ENCODE measurements at places on chromosomes 13 and 19. TPM values are rescaled to one million over a fixed set of nuclear protein-coding genes. Genes with fewer than 3 reads are reported as not detected.

GRCh38 chr13:52933099-52933498, 84.7 kb upstream of the PCDH8 start:
- no peak for DNase-seq

DNA sequence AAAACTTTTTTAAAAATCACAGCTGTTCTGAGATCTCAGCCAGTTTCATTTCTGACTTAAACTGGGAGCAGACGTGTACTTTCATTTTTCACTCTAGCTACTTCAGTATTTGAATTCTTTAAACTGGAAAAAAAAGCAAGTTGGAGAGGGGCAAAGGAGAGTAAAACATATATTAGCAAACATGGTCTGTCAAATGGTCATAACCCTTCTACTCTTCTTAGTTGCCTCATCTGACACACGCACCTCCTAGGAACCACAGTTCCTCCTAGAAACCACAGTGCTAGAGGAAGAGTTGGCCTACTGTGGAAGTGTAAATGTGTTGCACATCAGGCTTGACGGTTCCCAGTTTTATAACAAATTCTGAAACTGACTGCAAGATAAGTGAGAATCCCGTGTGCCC, 47.2 kb downstream of the TM9SF2 start:
- no peak for DNase-seq

DNA sequence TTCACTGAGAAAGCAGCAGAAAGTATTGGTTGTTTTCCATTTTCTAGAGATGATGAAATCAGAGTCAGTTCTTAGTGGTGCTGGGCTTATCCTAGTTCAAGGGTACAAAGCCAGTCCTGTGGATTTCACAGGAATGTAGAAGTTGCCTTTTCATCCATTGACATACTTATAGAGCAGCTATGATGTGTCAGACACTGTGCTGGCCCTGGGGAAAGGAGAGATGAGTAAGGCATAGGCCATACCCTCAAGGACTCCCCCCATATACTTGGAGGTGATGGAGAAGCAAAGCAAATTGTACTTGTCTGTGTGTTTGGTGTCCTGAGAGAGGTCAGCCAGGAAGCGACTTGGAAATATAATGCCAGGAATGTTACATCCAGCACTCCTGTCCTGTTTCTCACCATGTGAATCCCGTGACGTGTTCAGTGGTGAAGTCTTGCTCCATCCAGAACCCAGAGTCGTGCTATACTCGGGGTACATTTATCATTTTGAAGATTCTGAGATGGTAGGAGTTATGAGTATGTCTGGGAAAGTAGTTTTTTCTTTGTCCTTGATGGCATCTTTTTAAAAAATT, 22.6 kb downstream of the ERCC5 start:
- no peak for DNase-seq

DNA sequence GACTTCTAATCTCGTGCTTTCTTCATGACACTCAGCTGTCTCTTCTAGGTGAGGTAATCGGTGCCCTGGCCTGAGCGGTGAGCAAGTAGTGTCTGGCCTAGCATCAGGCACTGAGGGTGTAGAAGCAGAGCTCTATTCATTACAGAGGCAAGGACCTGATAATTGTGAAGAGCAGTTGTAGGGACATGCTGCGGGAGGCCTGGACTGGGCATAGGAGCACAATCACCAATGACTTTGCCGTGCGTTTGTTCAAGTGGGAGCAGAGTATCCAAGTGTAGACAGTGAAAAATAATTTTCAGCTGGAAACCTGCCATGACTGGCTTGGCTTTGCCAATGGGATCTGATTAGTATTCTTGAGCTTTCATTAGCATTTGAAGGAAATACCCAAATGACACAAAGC, 32.1 kb upstream of the DCLK1 start:
- no peak for DNase-seq

DNA sequence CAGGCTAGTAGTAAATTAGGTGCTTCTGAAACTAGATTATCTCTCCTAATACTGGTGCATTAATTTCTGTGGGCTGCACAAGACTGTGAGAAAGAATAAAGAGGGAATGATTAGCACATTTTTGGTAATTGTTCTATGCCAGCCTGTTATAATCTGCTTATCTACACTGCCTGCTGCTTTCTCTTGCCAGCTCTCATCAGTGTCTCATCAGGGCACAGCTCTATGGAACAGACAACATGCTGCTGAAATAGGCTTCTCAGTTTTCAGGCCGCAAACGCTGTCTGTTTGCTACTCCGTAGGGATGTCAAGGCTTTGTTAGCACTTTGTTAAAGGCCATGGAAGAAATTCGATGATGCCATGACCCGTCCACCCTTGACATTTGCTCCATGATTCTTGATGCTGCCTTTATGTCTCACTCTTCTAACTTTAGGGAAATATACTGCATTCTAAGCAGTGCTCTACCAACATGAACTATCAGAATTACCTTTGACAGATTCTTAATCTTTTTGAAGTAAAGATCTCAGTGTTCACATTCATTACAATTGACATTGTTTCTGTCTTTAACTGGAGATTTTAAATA, 84.0 kb upstream of the PRR20A start:
- no peak for DNase-seq

- DNase-seq: no peak
These were observed 221.7 kb downstream of the KCNRG start for GRCh38 chr13:50236898-50237318.

DNA sequence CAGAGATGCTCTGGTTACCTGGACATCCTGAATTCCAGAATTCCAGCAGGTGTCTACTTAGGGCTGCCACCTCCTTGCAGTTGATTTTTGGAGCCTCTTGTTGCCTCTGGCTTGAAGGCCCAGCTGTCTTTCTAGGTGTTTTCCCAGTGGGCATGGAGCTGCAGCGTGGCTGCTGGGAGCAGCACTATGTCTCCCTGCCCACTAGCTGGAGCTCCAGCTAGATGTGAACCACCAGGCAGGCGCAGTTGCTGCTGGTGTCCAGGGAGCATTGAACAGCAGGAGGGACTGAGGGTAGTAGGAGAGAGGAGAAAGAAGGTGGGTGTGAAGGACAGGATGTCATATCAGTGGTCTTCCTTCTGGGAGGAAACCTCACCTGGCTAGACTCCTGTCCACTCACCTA, 9.9 kb upstream of the SELENOW start:
- DNase-seq: no peak

DNA sequence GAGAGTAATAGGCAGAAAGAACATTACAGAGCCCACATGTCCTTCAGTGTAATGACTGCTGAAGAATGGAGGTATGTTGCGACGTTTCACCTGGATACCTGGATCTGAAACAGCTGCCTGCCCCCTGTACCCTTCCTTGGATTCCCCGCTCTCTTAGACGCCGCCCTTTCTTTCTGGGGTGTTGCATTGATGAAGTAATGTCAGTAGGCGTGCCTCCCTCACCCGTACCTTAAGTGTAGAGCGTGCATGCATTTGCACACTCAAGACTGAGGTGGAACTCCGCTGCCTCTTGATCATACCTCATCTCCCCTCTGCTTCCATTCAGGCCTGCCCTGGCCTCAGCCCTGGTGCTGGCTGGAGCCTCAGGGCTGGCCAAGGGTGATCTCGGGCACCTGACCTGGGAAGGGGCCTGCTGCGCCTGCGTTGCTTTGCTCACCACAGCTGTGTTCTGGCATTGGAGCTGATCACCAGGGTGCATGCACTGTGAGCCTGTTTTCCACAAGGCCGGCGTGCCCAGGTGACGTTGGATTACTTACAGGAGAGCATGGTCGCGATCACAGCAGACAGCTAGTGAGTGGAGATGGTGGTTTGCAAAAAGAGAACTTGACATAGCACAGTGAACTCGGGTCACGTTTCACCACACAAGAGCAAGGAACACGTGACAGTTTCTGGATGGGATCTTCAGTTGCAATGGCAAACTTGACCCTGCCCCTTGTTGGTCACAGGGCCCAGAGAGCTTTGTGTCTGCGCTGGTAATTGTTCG, 99.0 kb downstream of the ARHGEF7 start:
- DNase-seq: no peak

DNA sequence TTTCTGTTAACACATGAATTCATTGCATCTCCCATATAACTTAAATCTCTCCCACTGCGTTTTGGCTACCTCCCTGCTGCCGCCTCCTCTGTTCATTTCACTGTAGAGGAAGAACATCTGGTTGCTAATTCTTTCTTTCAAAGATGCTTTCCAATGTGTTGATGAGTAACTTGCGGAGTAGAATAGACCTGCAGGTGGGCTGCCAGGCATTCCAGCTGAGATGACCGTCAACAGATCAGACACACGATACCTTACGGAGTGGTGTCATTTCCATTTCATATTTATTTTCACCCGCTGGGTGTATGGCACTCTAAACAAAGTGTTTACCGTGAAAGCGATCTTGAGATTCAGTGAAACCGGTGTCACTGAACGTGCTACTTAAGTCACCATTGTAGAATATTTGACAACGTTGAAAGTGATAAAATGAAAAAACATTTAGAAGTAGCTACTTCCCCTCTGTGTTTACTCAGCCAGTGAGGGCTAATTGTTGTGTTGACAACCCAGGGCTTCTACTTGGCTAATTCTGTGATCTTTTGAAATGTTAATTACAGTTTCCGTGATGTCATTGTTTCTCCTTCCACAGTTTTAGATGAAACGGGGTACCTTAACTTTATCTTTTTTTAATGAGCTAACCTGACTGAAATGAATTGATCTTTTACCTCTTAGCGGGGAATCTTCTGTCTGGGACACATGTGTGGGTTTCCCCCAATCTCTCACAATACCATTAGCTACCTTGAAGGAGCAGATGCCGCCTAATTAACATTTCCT, 228.5 kb upstream of the ARGLU1 start:
- no peak for DNase-seq

DNA sequence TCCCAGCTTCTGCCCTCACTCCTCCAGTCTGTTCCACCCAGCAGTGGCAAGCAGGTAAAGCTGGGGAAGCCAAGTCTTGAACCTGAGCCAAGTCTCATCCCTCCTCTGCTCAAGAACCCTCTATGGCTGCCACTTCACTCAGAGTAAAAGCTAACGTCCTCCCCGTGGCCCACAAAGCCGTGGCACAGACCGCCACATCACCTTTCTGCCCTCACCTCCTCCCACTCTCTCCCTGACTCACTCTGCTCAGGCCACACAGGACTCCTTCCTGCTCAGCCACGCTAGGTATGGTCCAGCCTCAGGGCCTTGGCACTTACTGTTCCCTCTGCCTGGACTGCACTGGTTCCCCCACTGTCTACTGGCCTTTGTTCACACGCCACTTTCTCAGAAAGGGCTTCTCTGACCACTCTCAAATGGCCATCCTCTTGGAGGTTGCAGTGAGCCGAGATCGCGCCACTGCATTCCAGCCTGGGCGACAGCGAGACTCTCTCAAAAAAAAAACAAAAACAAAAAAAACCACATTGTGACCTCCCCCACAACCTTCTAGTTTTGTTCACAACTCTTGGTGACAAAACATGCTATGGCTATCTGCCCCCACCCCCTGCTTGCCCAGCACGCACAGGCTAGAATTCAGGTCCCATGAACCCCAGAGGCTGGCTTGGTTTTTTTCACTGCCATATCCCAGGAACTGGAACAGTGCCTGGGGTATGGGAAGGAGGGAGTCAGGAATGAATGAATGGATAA, 15.8 kb downstream of the NDUFB7 start:
- DNase-seq: no peak

DNA sequence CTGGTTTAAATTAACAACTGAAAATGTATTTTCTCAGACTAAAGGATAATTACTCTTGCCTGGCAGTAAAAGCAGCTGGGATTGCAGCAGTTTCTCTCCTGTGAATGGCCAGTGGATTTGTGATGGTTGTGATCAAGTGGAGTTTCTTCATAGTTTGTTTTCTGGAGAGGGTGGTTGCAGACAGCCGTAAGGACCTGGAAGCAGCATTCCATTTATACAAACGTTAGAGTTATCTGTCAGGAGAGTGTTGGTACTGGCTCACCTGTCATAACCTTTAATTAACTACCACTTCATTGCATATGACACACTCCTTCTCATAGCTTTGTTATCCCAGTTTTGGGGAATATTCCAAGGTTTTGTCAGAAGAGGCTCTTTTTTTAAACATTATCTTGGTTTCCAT, 258.4 kb upstream of the SLC10A2 start:
- DNase-seq: no peak

DNA sequence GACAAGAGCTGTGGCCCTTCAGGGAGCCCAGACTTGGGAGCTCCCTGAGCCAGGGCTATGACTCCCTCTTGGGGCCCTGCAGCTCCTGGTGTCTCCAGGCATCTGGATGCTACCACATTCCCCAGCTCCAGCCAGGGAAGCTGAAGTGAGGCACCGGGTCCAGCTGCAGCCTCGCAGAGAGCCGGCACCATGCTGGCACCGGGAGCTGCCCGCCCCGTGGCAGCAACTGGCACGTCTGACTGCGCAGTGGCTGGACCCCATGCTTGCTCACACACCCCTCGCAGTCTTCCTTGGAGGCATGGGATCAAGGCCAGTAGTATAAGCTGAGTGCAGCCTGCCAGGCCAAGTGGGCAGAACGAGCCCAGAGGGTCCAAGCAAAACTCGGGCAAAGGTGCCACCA, 7.4 kb downstream of the IGFL4 start:
- DNase-seq: no peak

DNA sequence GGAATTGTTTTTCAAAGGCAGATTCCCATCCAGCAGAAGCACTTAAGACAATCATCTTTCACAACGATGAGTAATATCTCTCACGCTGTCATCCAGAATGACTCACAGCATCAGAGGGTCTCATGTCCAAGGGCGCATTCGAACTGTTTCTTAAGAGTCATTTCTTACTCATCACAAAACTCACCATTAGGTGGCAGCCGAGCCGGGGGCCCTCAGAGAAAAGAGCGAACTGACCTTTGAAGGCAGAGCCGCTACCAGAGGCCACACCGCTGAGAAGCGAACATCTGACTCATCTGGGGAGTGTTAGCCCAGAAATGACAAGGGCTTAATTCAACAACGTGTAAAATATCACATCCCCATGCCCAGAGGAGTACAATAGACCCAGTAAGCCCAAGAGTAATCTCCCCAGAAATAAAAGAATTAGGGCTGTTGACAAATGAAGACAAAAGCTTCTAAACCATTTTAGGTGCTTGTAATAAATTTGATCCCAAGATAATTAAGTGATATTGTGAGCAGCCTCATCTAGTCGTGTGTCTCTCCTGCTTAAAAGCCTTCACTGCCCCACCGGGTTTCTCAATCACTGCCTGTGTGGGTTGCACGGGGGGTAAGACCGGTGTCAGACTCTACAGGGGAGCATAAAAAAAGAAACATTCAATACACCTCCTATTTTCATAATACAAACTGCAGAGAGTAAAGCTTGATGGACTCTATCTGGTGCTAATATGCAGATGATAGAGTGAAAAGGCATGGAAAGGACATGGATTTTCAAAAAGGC, 96.2 kb downstream of the CYSLTR2 start:
- DNase-seq: peak; percentile 57

Gene FUT2
- total RNA-seq: not detected

Gene ZNF546
- 3.6 TPM for total RNA-seq

Gene TMPRSS9
- total RNA-seq: not detected

Gene IFNL1
- not detected for total RNA-seq

Gene SUPT5H
- total RNA-seq: 116 TPM

Gene KCNJ14
- 0.56 TPM for total RNA-seq

Gene RAB11B
- total RNA-seq: 42.9 TPM

Gene CDC42EP5
- not detected for total RNA-seq

Gene PLEKHA4
- total RNA-seq: 3.4 TPM

Gene SYCN
- not detected for total RNA-seq

Gene CGB2
- not detected for total RNA-seq

Gene NDUFA11
- total RNA-seq: 190 TPM

Gene KLF1
- total RNA-seq: not detected

Gene DHRS12
- 1.8 TPM for total RNA-seq

Measured in gastrocnemius medialis (tissue), 4 donors.